ENCODE measurements at places on chromosomes 6 and 20. TPM values are rescaled to one million over a fixed set of nuclear protein-coding genes. Genes with fewer than 3 reads are reported as not detected.
A peak's percentile ranks its signal among the peaks of the same experiment; 100 is the strongest.

The ZBTB12 gene
- polyA plus RNA-seq: 9.6 TPM

The THBS2 gene
- 43.2 TPM for polyA plus RNA-seq

The CASS4 gene
- polyA plus RNA-seq: 3.4 TPM

The TUBB2A gene
- 63.9 TPM for polyA plus RNA-seq

The COL11A2 gene
- polyA plus RNA-seq: 58.8 TPM

The ENPP4 gene
- 44.3 TPM for polyA plus RNA-seq

The MOG gene
- polyA plus RNA-seq: not detected

The HSP90AB1 gene
- 851 TPM for polyA plus RNA-seq

The DEFB114 gene
- not detected for polyA plus RNA-seq

The FAM83C gene
- polyA plus RNA-seq: not detected

The GRM1 gene
- polyA plus RNA-seq: 0.05 TPM

The NKAIN2 gene
- 8.8 TPM for polyA plus RNA-seq

The SIRPD gene
- not detected for polyA plus RNA-seq

- no peak for DNase-seq
Observed at GRCh38 chr6:4930025-4930691, 73.7 kb downstream of the RPP40 start.

DNA sequence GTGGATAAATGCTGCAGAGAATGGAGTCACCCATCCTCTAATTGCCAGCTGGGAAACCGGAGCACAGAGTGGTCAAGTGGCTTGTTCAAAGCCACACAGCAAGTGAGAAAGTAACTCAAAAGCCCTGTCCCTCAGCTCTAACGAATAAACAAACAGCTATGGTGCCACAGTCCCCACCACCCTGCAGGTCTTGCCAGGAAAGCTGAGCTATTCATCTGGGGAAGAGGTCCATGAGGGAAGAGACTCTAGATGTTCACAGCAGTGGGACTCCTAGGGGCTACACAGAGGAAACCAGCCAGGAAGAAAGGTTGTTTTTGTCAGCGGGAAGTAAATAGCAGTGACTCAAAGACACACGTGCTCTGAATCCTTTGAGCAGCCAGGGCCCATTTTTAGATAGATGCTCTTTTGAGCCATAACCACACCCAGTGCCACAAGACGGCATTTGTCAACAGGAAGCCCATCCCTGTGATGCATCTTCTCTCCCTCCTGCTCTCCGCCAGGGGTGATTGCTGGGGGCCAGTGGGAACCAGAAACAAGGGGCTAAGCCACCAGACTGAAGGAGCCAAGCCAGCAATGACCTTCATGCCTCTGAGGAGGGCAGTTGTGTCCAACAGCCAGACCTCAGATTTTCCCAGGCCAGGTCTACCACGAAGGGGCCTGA is 32.4 kb upstream of the TCP11 start:
- no peak for DNase-seq

DNA sequence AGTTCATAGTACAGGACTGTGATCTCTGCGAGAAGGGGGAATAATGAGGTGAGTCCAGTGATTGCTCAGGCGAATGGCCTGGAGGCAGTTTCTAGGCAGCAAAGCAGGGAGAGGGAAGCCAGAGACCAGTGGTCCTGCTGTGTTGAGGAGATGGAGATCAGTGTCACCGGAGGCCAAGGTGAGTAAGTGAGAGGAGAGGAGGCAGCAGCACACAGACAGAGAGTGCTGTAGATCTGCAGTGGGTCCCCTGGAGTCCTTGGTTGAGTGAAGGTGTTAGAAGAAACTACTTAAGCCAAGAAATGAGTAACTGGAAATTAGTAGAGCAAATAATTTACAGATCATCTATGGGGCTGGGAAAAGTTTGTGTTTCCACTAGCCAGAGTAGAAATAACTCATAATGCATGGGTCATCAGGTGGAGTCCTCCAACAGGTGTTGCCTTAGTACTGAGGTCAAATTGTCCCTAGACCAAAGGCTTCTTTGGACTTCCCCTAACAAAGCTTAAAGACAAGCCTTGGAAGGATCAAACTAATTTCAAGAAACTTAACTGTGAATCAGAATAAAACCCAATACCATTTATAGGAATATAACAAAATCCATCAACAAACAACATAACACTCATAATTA is 13.6 kb downstream of the HEBP2 start:
- DNase-seq: no peak

DNA sequence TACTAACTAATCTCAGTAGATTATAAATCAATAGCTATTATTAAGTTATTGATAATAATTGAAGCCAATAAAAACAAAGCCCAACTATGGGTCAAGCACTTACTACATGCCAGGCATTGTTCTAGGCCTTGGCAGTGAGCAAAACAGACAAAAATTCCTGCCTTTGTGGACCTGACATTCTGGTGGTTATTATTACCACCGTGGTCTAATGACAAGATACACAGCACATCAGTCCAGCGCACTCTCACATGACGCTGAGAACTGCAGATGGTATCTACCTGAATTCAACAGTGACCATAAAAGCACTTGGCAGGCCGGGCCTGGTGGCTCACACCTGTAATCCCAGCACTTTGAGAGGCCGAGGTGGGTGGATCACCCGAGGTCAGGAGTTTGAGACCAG is 121.4 kb downstream of the ZMYND8 start:
- DNase-seq: no peak

DNA sequence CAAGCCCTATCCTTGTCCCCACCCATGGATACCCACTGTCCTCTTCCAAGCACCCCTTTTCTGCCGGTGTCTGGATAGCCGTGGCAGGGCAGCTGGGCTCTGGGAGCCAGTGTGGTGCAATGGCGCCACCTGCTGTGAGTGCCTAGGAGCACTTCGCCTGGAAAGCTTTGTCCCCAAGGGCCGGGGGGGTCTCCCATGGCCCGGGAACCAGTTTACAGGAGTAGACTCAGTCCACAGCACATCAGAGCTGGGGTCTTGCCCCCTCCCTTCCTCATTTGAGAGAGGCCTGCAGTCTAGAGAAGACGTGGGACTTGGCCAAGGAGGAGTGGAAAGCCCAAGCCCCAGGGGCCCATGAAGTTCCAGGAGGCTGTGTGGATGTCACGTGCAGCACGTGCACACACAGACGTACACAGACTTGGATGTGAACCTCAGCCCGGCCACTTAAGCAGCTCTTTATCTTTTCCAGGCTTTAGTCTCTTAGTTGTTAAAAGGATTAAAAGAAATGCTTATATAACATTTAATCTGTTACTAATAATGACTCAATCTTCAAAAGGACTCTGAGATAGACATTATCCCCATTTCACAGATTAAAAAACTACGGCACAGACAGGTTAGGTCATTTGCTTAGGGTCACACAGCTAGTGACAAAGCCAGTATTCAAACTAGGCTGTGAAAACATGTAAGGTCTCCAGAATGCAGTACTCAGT is 40.9 kb upstream of the CDH22 start:
- DNase-seq: peak; percentile 84

DNA sequence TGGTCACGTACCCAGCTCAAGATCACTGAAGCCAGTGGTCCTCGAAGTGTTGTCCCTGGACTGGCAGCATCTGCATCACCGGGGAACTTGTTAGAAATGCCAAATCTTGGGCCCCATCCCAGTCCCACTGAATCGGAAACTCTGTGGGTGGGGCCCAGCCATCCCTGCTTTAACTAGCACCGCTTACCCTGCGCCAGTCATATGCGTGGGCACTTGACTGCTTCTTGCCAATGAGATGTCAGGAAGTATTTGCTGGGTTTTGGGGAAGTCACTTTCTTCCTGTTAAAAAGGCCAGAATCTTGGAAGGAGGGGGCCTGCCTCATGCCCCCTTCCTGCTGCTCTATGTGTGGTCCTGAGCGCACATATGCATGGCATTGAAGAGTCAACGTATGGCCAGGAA is 11.7 kb upstream of the SULF2 start:
- no peak for DNase-seq

DNA sequence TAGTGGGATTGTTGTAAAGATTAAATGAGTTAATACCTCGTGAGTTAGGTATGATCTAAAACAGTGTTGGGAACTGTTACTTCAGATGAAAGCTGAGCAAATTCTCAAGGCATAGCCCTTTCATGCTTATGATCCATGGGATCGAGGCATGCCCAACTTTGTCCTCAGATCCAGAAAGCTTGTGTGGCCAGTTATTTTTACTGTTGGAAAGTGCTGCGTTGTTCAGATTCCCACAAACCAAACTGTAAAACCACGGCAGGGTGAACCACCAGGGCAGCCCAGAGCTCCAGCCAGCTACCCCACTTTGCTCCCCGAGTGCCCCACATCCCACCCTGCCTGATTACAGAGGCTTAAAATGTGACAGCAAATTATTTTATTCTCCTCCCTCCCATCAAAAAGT is 139.3 kb upstream of the RIN2 start:
- no peak for DNase-seq

- no peak for DNase-seq
Observed at GRCh38 chr6:102907181-102907580, 1513.7 kb downstream of the GRIK2 start.

DNA sequence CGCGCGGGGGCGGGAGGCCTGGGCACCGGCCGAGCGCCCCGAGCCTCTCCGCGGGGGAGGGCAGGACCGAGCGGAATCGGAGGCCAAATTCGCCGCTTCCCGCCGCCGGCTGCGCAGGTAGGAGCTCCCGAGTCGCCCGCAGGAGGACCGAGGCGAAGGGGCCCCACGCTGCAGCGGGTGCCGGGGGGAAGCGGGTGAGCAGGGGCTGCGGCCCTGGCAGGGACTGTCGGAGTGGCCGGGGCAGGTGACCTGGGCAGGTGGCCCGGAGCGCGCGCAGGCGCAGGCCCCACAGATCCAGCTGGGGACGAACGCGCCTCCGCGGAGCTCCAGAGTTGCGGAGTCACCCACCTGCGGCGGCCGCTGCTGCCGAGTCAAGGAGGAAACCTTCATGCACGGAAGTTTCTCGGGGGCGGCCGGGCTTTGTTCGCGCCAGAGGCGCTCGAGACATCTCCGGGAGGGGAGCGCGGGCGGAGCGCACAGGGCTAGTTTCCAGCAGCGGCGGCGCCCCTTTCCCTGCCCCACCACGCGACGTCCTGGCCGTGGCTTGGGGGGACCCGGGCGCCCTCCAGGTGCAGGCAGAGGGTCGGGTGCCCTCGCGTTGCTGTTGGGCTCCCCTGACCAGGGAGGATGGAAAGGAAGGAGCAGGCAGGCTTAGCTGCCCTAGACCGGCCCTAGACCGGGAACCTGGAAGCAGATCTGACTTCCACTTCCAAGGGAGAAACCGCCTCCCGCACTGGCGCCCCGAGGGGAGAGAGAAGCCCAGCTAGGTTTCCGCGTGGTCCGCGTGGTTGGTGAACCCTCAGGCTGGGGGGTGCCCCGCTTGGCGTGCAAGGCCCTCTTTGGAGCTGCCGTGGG is 590 bp downstream of the SLCO4A1 start:
- DNase-seq: no peak

DNA sequence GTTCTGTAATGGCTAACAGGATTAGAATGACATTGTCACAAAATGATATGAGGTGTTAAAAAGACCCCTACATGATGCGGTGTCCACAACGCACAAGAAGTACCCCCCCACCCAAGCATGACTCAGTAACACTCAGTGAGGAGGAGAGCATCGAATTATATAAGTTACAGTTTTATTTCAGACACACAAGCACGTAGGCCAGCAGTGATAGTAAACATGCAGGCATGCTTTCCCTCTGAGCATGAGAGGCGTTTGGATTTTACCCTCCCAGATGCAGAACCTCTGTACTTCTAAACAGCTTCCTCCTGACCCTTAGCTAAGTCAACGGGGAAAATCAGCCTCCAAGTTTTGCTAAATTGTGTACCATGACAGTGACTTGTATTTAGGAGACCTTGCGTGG is 23.9 kb downstream of the GNAS start:
- no peak for DNase-seq

DNA sequence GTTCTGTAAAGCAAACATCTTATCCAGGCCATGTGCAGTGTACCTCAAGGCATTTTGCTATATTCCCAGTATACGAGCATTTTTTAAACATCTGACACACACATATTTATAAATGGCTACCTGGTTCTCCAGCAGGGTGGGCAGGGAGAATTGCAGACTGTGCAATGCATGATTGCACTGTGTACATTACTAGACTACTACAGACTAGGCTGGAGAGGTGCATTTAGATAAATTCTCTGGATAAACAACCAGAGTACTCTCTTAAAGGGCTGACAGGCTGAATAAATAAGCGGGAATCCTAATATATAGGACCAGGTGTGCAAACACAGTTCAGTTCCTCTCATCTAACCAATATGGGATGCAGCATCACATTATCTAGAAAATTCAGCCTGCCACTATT is 428.3 kb upstream of the ARID1B start:
- no peak for DNase-seq

DNA sequence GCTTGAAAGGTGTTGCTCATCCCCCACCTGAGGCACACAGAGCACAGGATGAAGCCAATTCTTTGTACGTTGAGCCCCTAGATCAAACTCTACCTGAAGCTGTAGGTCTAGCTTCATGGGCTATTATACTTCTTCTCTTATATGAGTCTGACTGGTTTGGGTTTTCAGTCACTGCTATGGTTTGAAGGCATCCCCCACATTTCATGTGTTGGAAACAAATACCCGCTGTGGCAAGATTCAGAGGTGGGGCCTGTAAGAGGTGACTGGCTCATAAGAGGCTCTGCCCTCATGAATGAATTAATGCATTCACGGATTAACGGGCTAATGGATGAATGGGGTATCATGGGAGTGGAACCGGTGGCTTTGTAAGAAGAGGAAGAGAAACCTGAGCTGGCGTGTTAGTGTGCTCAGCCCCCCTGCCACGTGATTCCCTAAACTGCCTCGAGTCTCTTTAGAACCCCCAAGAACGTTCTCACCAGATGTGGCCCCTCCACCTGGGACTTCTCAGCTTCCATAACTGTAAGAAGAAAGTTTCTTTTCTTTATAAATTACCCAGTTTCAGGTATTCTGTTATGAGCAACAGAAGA is 39.2 kb downstream of the PREX1 start:
- DNase-seq: no peak

DNA sequence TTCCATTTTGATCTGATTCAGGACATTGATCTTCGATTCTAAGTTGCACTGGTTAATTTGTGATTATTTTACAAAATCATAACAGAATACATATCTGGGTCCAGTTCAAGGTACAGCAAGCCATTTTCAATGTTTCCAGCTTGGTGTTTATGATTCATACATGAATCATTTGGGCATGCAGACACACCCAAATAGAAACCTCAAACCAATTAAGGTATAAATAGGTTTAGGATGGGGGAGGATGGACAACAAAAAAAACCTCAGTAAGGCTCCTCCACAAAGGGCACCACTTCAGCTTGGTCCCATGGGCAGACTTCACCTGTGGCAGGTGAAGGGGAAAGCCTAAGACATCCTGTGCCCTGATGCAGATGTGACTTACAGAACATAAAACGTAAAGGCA is 192.7 kb downstream of the KHDC1L start:
- no peak for DNase-seq

DNA sequence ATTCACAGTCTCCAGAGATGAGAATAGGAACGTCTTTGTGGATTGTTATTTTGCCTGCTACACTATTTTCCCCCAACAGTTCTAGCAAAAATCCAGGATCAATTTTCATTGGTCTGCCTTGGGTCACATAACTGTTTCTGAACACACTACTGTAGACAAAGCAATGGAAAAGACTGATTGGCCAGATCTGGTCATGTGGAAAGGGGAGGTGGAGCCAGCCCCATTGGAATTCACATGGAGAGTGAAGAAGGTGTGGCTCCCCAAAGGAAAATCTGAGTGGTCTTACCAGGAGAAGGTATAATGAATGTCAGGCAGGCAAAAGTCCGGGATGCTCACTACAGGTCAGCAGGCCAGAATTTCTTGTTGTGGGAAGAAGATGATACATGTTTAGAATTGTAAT is 9.5 kb upstream of the TP53RK start:
- DNase-seq: no peak

Measured in muscle of arm (tissue), 14 donors.